Fibroblast of skin of scalp (primary cell): ENCODE measurements at places on chromosomes 13 and 19.

DNA sequence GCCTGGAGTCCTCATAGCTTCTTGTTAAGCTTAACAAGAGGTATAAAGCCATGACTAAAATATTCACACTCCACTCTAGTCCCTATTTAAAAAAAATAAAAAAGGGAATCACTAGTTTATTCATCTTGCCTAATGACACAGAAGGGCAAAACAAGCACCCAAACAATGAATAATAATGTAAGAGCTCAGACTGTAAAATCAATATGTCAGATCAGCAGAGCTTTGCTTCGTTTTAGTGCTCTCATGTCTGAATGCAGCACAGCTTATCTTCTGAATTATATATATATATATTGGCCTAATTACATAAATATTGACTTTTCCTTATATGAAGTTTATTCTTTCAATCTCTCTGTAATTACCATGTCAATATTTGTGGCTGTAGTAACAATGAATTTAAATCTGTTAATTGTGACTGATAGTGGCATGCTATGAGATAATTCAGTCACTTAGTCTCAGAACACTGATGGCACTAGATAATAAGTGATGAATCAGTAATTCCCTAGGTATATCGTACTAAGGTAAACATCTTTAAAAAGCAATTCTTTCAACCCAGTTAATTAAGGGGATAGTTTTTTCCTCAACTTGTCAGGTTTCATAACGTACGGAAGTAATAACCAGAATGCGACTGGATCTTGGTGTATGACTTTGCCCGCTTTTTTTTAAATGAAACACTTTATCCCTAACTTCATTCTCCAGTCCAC lies 361.9 kb upstream of the GPC6 start:
- no peak for DNase-seq

DNA sequence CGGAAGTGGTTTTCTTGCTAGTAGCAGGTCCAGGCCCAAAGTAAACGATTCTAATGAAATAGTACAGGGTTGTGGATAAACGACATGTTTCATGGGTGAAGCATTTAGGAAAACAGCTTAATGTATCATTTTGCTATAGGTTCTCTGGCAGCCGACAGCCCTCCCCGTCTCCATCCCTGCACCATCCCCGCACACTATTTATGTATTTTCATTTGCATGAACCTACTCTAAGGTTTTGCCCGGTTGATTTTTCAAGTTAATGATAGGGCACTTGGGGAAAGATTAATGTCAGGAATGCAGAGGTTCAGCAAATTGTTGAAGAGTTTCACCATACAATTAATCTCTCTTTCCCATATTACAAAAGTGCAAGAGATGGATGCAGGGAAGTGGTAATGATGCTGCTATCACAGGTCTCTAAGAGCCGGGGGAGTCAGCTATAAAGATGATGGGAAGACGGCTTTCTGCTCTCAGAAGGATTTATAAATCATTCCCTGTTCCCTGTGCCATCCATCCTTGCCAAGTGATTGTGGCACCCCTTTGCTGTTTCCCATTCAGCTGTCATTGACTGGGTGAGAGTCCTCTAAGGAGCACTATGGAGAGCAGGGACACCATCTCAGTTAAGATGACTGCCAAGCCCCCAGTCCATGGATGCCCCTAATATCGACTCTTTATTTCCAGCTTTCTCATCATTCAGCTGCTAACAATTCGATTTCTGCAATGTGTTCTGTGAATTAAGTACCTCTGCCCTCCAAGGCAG lies 186.3 kb downstream of the IRS2 start:
- no peak for DNase-seq

GRCh38 chr13:63628310-63628709 lies 2212.7 kb upstream of the PCDH20 start:
- no peak for DNase-seq

- DNase-seq = peak; percentile 43
Observed at GRCh38 chr19:42066075-42066754, 3.8 kb downstream of the GRIK5 start.

DNA sequence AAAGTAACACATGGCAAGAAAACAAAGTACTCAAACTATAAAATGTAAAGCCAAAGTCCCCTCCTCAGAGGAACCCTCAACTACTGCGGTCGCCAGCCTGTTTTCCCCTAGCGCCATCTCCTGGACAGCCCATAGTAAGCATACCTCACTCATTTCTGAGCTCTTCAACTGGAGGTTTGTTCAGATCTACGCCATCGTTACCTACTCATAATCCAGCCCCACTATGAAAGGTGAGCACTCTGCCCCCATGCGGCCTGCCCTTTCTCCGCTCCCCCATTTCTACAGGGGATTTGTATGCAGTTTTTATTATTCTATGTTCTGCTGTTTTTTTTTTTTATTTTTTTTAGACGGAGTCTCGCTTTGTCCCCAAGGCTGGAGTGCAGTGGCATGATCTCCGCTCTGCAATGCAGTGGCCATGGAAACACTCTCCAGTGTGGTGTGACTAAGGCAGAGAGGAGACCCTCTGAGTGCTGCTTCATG lies 26.2 kb downstream of the OPA3 start:
- peak; percentile 20 for DNase-seq

DNA sequence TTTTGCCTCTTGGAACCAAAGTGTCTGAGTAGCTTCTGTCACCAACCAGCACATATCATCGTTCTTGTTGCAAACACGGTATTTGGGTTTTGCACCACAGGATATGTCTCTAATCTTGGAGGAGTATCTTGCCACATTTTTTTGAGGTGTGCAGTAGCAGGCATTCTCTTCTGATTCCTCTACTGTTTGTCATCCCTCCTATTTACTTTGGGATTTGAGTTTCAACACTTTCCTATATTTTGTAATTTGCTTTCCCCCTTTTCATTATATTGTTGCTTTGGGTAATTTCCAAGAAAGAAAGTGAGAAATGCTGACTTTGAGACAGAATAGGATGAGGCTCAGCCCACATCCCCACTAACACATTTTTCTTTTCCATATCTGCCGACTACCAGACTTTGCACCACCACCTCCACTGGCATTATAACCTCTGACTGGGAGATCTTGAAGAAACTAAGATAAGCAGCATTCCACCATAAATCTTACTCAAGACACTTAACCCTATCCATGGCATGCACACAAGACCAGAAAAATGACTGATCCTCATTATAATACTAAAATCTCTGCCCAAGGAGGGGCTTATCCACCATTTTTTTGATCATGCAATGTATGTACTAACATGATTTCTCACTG lies 12.0 kb upstream of the DZIP1 start:
- DNase-seq = no peak

DNA sequence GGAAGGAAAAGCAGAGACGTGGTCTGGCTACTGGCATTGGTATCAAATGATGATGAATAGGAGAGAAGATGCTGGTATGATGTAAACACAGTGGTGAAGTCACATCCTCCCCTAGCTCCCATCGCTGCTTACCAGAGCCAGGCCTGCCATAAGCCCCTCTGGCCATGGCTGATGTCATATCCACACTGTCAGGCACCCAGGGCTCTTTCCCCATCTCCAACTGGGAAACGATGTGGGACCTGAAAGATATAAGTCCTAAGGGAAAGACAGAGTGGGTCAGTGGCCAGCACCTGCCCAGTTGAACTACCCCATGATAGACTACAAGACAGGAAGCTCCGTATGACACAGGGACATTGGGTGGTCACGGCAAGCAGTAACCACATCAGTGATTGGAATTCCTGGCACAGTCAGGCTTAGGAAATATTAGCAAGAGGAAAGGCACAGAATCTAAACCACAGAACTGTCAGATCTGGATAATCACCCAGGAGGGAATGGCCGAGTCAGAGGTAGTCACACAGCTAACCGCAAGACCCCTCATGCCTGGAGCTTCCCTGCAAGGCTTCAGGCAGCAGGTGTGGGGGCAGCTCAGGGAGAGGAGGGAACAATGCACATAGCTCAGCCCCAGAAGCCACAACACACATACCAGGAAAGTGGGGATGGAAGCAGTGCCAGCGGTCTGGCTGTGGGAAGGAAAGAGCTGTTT lies 3.8 kb downstream of the ZNF792 start:
- DNase-seq = peak; percentile 31

GRCh38 chr13:39259371-39260140 lies 221.3 kb downstream of the NHLRC3 start:
- peak; percentile 48 for DNase-seq

GRCh38 chr19:30667227-30667626 lies 295.0 kb downstream of the ZNF536 start:
- DNase-seq = no peak

DNA sequence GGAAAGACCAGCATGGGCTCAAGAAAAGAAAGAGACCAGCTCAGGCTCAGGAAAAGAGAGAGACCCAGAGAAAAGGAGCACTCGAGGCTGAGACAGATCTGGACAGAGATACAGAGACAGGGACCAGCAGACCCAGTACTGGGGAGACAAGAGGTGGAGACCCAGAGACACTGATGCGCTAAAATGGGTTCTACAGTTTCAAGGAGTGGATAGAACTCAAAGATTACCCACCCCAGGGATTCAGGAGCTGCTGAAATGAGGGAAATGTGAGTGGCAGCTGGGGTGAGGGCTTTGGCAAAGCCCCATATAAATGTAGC lies 609 bp upstream of the ZSCAN18 start:
- DNase-seq = no peak

DNA sequence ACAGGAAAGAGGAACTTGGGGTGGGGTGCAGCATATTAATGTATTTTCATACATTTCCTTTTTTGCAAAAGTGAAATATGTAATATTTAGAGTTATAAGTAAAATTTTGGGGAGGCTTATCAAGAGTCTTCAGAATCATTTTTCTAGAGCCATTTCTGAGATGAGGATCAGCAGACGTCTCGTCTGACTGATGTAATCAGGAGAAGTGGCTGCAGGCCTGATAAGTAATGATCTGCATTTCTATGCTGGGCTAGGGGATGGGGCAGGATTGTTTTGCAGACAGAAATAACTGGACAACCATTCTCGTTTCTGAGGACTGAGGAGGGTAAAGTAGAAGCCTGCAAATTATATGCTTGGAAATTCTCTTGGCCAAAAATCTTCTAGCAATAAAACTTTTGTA lies 89.2 kb upstream of the ARGLU1 start:
- DNase-seq = no peak

- DNase-seq = no peak
Observed at GRCh38 chr19:4715529-4716221, 8.0 kb downstream of the DPP9 start.

GRCh38 chr19:34370983-34371382 lies 6.0 kb downstream of the GPI start:
- DNase-seq = no peak

GRCh38 chr13:49238621-49239020 lies 9.1 kb upstream of the CDADC1 start:
- no peak for DNase-seq

DNA sequence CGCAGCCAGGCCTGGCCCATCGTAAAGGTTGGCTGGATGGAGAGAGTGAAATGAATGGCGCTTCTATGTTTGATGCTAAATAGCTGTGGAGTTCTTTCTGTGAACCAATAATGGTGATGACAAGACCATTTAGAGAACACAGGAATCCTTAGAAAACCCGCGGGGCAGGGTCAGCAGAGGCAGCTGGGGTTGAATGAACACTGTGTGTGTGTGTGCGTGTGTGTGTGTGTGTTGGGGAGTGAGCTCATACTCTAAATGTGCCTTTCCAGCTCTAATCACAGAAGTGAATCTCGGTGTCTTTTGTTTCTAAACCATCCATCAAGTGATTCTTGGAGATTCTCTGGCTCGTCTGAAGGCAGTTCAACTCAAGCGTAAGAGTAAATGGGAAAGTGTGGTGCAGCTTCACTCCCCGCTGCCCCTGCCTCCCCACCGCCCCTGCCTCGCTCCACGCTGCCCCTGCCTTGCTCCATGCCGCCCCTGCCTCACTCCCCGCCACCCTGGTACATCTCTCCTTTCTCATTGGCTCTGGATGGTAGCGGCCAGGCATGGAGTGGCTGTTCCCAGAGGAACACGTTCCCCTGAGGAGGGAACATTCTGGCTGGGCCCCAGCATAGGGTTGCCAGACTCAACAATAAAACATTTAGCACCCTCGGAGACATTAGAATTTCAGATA lies 21.2 kb downstream of the TMPRSS9 start:
- DNase-seq = peak; percentile 27

- peak; percentile 38 for DNase-seq
Observed at GRCh38 chr19:1411255-1412191, 4.1 kb downstream of the DAZAP1 start.

GRCh38 chr13:68124437-68125086 lies 894.4 kb upstream of the PCDH9 start:
- DNase-seq = no peak

DNA sequence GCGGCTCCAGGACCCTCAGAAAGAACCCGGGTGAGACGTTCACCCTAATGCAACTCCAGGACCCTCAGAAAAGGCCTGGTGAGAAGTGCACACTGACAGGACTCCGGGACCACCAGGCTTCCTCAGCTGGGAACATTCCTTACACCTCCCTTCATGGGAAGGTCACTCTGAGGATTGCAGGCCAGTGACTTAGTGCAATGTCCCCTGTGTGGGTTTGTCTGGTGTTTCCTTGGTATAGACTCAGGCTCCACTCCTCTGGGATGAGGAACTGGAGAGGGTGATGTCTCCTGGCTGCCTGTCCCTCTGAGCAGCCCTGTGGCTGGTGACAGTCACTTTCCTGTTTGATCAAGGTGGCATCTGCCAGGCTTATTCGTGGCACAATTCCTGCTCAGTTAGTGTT lies 49.7 kb downstream of the TEX29 start:
- no peak for DNase-seq
